BE2C (cell line): ENCODE measurements at places on chromosomes 13 and 19.

- no peak for DNase-seq
Measured at GRCh38 chr13:88623150-88623549, 952.0 kb downstream of the SLITRK5 start.

DNA sequence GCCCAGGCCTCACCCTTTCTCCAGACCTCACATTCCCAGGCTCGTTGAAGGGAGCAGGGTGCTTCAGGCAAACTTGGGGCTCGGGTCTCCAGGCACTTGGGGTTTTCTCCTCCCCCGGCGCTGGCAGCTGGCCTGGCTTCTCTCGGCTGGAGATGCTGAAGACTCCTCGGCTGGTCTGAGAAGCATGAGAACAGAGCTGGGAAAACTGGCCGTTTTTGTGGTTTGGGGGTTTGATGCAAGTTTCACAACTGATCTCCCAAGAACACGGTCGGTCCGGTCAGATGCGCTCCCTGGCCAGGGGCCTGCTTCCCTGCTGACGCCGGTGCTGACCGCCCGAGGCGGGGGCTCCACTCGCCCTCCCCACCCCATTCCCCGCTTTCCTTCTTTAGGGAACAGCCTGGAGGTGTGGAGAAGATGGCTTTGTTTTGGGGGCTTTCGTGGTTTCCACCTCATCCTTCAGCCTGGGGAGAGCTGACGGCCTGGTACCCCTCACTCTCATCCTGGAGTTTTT lies 35.3 kb downstream of the CEBPA start:
- DNase-seq, result no peak

GRCh38 chr19:1587872-1588271 lies 4.8 kb downstream of the MBD3 start:
- DNase-seq, result no peak

DNA sequence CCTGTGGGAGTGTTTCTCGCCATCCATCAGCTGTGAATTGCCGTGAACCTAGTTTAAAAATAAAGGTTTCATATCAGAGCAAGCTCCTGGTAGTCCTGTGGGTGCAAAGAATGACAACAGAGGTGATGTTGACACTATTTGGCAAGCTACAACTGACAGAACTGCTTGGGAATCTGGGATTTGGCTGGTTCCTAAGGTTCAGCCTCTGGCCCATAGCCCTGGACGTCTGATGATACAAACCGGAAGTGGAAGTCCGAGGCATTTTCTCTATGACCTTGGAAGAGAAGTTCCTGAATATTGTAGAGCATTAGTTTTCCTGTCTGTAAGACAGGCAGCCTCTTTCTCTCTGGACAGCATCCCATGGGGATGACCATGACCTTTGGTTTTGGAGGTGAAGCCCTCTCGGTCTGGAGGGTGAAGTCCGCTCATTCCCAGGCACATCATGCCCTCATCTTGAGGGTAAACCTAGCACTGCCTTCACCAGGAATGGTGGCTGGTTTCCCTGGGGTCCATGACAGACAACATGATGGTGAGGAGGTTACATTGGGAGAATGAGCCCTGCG lies 29.1 kb downstream of the GATAD2A start:
- DNase-seq, result no peak
